ENCODE measurements at places on chromosomes 13 and 19.

DNA sequence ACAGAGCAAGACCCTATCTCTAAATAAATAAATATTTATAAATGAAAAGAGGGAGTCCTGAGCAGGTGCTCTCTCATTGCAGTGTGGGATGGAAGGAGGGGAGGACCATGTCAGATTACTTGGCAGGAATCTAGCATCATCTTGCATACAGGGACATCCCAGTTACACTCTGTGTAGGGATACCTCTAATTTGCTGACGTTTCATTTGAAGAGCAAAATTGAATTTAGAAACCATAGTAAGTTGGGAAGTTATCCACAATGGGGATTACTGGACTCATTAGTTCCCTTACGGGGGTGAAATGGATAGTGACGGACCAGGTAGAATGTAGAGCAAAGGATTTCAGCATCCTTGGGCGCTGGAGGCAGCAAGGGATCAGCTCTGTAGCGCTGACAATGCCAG, 52.1 kb downstream of the ARHGEF18 start:
- no peak for DNase-seq

- no peak for DNase-seq
Measured at GRCh38 chr19:54209058-54209810, 8.6 kb downstream of the RPS9 start.

- DNase-seq, result no peak
Measured at GRCh38 chr13:93559718-93560117, 333.1 kb downstream of the GPC6 start.

GRCh38 chr19:55161571-55162322, 4.2 kb upstream of the TNNI3 start:
- no peak for DNase-seq

- no peak for DNase-seq
Measured at GRCh38 chr13:100069278-100069677, 19.6 kb upstream of the PCCA start.

GRCh38 chr13:98525456-98526181, 51.3 kb downstream of the STK24 start:
- DNase-seq, result no peak

- DNase-seq, result no peak
Measured at GRCh38 chr13:100517728-100518127, 70.9 kb downstream of the GGACT start.

GRCh38 chr19:3175781-3176714, 2.5 kb upstream of the S1PR4 start:
- peak; percentile 59 for DNase-seq

- no peak for DNase-seq
Measured at GRCh38 chr19:3608750-3609322, 2.2 kb upstream of the TBXA2R start.
